ENCODE measurements at places on chromosomes 1 and 21.

- DNase-seq: no peak
Measured at GRCh38 chr1:109979489-109980091, 5.0 kb upstream of the AHCYL1 start.

DNA sequence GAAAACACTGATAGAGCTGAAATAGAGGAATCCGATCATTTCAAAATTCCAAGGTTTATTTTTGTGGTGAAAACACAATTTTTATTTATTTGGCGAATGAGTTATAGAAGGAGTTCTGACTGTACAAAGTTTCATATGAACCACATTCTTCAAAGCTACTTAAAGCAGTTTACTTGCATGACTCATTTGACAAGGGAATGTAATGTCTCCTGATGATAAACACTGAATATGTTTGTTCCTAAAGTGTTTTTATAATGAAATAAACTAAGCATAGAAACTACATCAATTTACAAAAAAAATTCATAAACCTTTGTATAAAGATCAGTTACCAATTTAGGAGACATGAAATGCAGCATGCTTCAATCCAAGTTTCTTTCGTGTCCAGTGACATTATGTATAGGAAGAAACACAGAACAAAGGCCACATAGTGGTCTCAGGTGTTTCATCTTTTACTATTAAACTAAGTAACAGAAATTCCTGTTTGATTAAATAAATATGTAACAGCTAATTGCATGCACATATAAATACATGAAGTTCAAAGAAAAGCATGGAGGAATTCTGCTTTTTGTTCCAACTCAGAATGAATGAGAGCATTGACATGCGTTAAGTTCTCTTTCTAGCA is 2.5 kb downstream of the PRKACB start:
- DNase-seq: peak; percentile 21

DNA sequence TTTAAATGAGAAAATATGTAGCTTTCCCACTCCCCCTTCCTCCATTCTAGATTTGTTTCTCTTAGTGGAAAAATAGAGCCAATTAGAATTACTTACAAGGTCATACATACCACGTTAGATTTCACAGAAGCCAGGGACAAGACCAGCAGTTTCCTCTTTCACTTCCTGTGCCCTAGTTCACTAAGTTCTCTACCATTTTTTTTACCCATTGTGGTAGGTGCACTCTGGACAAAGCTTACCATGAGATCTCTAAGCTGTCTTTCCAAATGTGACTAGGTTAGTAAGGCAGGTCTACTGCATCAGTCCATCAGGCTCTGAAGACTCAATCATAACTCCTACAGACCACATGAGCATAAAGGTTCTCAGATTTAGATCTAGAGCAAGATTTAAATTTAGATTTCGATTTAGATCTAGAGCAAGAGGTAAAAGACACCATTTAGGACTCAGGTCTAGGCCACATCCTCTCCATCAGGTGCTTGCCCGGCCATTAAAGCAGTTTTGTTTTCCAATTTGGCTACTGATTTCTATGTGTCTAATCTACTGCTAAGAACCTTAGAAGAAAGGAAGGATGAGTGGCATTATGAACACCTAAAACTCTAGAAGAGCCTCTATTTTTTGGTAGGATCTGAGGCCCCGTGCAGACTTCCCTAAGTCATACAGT is 235.3 kb downstream of the FAF1 start:
- peak; percentile 92 for DNase-seq

GRCh38 chr1:175192111-175192629 is 406 bp downstream of the KIAA0040 start:
- peak; percentile 3 for DNase-seq

- DNase-seq: no peak
Measured at GRCh38 chr1:216554934-216555333, 131.7 kb upstream of the USH2A start.

- no peak for DNase-seq
Measured at GRCh38 chr1:161072751-161073449, 3.2 kb upstream of the ARHGAP30 start.

- DNase-seq: no peak
Measured at GRCh38 chr1:44812822-44813543, 4.7 kb downstream of the BTBD19 start.

GRCh38 chr21:14947613-14948160 is 117.1 kb downstream of the NRIP1 start:
- DNase-seq: no peak

- no peak for DNase-seq
Measured at GRCh38 chr1:201332021-201332420, 45.5 kb downstream of the TNNT2 start.

GRCh38 chr1:180181048-180181447 is 26.4 kb downstream of the QSOX1 start:
- DNase-seq: no peak

DNA sequence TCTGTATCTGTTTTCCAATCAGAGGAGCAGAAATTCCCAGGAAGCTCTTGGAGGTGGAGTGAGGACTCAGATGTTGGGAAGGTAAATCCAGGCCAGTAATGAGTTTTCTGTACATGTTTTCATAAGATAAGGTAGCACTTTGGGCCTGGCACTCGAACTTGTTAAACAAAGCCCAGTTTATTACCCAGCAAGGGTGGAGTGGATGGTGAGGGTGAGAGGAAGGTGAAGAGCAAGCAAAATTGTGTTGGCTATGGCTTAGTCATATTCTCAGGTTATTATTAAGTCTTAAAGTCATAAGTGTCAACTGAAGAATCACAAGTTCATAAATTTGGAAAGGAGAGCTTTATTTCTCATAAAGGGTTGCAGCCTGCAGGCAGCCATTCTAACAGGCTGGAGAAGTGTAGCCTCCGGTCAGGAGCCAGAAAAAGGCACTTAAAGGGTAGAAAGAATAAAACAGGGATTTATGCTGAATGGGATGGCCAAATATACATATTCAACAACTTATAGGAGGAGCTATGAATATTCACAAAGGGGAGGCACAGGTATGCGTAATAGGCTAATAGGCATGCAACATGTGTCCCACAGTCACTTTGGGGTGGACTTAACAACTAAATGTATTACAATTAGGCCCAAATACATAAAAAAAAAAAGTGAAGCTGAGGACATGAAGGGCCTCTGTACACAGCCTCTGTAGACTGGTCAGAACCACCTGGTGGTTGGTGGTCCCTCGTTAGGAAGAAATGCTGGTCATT is 523.9 kb downstream of the LMO4 start:
- DNase-seq: no peak

DNA sequence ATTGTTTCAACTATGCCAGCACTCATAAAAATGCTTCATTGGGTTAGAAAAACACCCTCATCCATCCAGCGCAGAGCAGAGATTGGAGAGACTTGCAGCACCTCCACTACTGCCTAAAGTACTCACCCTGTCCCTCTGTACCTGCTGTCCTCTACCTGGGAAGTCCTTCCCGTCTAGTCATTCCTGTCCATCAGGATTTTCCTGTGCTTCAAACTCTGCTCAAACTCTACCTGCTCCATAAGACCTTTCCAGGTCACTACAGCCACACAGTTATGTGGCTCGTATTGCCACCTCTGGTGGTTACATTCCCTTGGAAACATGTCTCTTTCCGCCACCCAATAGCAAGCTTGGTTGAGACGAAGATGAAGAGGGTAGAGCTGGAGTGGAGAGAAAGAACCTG is 7.2 kb downstream of the OVGP1 start:
- no peak for DNase-seq

DNA sequence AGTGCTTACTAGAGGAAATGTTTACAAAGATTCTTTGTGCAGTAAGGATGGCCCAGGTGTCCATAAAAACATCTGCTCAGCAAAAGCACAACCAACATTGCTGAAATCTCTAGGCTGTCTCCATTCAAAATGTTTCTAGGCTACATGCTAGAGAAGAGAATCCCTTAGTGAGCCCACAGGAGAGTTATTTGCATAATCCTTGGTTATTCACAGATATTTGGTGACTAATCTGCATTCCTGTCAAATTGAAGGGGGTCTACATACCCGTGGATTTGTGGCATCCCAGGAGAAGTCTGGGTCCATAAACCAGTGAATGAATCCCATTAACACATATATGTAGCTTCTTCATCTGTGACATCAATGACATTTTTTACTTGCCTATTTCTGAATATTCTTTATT is 261.3 kb upstream of the ESRRG start:
- DNase-seq: no peak

DNA sequence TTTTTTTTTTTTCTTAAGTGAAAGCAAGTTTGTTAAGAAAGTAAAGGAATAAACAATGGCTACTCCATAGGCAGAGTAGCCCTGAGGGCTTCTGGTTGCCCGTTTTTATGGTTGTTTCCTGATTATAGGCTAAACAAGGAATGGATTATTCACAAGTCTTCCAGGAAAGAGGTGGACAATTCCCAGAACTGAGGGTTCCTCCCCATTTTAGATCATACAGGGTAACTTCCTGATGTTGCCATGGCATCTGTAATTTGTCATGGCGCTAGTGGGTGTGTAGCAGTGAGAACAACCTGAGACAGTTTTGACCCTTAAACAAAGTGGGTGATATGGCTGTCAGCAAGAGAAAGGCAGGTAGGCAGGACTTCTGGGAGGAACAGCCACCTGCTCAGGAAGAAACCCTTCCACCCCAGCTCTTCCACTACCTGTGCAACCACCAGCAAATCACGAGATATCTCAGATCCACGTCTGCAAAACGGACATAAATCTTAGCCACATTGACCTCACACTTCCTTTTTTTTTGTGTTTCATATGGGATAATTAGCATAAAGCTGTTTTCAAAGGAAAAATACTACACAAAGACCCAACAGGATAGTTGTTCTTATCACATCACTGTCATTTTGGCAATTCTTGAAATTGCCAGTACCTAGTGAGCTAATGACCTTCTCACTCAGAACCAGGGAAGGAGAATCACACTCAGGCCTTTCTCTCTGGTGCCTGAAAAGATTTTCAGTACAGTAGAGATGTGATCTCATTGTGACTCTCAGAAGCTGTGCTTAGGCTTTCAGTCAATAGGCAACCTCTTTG is 34.8 kb upstream of the DUSP10 start:
- DNase-seq: peak; percentile 76

DNA sequence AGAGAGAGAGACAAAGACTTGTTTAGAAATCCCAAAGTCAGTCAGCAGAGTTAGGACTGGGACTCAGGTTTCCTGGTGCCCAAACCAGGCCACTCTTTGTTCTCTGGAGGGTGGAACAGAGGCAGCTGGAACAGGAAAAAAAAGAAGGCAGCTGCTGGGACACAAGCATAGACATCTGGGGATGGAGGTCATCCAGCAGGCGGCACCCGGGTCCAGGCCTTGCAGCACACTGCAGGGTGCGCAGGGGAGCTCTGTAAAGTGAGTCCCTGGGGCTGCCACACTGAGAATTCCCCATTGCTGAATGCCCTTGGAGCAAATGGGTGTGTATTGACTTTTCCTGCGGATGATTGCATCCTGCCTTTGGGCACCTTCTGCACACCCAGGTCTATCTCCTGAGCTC is 222.9 kb upstream of the CSF3R start:
- no peak for DNase-seq

GRCh38 chr1:22850681-22851080 is 122.0 kb downstream of the LACTBL1 start:
- DNase-seq: no peak

DNA sequence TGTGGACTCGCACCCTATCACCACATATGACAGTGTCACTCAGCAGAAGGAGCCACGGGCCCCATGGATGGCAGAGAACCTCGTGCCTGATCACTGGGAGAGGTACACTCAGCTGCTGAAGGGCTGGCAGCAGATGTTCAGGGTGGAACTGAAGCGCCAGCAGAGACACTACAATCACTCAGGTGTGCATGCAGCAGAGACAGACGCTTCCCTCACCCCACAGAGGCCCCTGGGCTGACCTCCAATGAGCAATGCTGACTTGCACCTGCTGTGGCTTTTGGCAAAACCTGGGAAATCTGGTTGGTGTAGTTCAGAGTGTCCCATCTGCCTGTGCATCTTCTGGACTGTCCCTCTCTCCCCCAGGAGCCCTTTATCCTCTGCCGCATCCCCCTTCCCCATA is 51.9 kb downstream of the KIAA1614 start:
- no peak for DNase-seq

DNA sequence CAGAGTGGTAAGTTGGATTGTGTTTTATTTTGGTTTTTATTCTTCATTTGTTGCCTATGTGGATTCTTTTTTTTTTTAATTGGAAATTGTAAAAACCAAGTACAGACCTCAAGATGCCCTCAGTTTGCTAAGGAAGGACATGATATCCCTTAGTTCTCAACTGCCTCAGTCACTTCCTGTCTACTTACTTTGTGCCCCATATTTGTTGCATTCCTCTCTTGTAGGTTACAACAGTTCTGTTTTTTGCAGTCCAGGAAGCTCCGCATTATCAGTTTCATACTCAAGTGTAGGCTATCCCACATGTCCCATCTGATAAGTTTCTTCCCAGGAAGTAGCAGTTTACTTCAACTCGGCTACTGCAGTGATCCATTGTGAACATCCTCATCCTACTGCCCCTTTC is 82.0 kb downstream of the RPAP2 start:
- no peak for DNase-seq

DNA sequence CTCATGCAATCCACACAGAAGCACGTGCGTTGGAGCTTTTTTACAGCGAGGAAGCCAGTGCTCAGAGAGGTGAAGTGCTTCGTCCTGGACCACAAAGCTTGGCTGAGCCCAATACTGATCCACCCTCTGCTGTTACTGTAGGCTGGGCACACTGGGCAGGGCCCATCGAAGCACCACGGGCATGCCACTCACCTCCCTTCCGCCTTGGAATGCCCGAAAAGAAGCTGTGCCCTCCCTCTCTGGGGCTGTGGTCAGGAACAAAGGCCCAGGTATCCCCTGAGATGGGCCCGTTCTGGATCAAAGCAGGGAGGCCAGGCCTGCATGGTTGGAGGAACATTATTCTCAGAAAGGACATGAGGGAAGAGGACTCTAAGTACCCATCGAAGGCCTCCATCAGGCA is 206.7 kb upstream of the C1orf174 start:
- no peak for DNase-seq

GRCh38 chr1:19374083-19374801 is 62.1 kb downstream of the SLC66A1 start:
- DNase-seq: no peak

DNA sequence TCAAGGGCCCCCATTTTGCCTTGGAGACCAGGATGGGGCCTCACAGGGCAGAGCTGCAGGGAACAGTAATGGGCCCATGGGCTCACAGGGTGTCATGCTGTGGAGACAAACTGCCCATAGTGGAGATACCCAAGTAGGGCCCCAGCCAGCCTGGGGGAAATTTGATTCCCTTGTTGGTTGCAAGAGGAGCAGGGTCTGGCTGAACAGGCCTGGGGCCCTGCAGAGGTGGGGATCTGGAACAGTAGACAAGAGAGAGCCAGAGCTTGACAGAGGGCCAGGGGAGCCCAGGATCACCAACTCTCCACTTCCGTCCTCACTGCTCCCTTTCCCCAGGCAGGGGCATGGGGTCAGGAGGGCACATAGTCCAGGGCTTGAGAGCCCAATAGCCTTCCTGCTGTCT is 8.7 kb downstream of the S100B start:
- DNase-seq: no peak

DNA sequence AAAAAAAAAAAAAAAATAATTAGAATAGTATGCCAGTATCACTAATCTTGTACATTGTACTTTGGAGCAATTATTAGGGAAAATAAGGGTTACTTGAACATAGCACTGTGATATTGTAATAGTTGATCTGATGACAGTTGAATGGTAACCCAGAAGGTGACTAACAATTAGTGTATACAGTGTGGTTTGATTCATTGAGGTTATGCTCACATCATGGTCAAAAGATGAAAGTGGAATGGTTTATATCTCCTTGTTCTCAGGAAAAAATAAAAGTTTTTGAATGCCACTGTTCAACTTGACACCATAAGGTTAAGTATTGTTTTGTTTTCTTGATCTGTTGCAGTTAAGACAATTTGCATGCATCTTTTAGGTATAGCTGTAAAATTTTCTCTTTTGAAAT is 87.0 kb downstream of the GPR52 start:
- DNase-seq: no peak
